ENCODE measurements at places on chromosomes 13 and 19.

GRCh38 chr13:93398167-93399035 lies 171.8 kb downstream of the GPC6 start:
- no peak for DNase-seq

- no peak for DNase-seq
Observed at GRCh38 chr19:52297601-52298364, 814 bp downstream of the ZNF480 start.

DNA sequence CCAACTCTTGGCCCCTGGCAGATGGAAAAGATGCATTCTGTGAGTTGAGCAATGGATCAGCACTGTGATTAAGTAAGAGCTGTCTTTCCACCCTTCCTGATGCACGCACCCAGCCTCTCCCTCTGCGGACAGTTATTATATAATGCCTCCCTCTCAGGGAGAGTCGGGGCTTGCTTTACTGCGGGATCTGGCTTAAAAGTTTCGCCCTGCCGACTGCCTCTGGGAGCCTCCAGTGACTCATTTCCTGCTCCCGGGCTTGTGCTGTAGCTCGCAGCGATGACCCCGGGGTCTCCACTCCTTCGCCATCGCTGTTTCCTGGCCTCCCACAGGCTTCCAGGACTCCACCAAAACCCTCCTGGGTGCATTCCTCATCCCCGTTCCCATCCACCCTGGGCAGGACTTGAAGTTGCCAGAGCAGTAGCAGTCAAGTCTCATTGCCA lies 107.4 kb upstream of the SLC7A1 start:
- DNase-seq, result peak; percentile 72

GRCh38 chr19:3270902-3271301 lies 46.4 kb downstream of the CELF5 start:
- DNase-seq, result peak; percentile 14
